CD4-positive, alpha-beta T cell treated with Interleukin-10 for 1 hour (primary cell): ENCODE measurements at places on chromosomes 11 and 22.
A peak's percentile ranks its signal among the peaks of the same experiment; 100 is the strongest.

DNA sequence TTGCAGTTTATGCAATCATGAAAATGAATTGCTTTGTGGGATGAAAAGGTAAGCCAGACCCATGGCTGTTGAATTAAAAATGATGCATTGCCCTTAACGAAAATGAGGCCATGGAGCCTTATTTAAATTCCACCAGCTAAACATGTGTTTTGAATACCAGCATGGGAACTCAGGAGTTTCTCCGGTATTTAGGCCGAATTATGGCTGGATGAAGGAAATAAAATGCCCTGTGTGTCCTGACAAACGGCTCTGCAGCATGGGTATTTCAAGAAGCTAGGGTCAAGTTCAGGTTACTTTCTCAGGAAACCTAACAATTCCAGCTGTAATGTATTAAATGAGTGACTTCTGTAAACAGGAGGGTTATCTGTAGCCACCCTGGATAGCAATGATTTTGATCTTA is 38.3 kb downstream of the AMOTL1 start:
- DNase-seq = no peak

- DNase-seq = no peak
Measured at GRCh38 chr22:41544671-41545476, 604 bp upstream of the POLR3H start.

GRCh38 chr22:28955817-28956216 is 72.4 kb downstream of the ZNRF3 start:
- peak; percentile 75 for DNase-seq

GRCh38 chr22:41247703-41248102 is 7.0 kb upstream of the CHADL start:
- DNase-seq = no peak

DNA sequence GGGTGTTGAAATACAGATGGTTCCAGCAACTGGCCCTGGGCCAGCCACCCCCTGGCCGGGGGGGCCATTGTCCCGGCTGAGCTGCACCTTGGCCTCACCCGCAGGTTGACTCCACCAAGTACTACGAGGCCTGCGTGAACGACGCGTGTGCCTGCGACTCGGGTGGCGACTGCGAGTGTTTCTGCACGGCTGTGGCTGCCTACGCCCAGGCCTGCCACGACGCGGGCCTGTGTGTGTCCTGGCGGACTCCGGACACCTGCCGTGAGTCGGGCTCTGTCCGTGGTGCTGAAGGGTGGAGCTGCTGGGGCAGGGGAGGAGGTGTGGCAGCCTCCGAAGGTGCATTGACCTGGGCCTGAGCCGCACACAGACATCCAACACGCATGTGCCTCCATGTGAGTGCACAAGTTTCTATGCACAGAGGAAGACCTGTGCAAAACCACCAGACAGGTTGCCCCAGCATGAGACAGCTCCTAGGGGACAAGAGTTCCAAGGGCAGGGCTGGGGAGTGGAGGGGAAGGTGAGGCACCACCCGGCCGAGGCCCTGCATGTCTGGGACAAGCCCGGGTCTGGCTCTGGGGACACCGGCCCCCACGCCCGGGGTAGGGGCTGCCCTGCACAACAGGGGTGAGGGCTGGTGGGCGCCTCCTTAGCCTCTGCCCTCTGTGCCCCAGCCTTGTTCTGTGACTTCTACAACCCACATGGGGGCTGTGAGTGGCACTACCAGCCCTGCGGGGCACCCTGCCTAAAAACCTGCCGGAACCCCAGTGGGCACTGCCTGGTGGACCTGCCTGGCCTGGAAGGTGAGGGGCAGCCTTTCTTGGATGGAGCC is 16.1 kb downstream of the MUC5B start:
- no peak for DNase-seq

DNA sequence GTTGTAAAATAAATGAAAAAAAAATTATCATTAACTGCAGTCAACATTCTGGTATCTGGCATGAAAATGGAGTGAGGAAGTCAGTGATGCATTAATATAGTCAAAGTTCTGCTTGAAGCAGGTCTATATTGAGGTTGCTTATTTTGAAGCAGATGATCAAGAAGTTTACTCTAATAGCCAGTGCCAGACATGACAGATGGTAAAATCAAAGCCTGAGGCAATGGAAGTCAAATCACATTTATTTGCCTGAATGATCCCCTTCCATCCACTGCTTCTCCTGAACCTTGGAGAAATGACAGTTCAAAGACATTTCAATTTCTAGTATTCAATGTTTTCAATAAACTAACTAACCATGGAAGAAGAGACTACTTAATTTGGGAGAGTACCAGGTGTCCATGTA is 430.0 kb downstream of the FAM181B start:
- DNase-seq = no peak

DNA sequence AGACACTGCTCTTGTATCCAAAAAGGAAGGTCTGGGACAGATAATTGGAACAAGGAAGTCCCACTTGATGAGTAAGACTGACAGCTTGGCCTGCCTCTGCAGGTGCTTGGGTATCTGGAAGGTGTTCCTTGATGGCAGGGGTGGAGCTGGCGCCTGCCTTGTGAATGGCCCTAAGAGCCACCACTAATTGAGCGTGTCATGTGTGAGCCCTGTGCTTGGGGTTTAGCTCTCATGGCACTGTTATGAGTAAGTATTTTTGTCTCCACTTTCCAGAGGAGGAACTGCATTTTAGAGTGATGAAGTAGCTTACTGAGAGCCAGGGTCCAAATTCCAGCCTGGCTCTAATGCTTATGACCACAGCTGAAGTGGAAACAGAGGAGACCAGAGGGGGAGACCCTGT is 71.2 kb upstream of the NECTIN1 start:
- no peak for DNase-seq

- no peak for DNase-seq
Measured at GRCh38 chr11:103736315-103737036, 300.0 kb upstream of the DDI1 start.

DNA sequence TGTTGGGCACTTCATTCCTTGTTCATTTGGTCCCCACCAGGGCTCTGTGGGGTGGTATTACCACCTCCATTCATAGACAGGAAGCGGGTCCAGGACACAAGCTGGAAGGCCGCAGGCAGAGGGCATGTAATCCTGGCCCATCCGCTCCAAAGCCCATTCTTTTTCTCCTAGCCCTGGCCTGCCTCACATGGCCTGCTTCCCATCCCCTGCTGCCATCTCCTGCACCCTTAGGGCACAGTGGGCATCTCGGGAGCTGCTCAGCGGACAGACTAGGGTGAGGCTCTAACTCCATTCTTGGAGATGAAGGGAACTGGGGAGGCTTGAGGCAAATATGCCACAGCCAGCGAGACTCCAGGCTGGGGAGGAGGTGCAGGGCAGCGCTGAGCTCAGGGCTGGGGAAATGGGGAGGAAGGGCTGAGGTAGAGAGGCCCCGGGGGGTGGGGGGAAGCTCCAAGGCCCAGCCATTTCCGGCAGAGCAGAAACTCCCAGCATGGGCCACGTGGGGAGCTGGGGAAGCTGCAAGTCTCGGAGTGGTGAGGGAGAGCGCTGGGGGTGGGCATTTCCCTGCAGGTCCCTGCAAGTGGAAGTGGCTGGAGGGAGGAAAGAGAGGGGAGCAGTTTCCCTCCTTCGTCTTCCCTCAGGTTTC is 14.3 kb upstream of the BCL9L start:
- DNase-seq = peak; percentile 50

DNA sequence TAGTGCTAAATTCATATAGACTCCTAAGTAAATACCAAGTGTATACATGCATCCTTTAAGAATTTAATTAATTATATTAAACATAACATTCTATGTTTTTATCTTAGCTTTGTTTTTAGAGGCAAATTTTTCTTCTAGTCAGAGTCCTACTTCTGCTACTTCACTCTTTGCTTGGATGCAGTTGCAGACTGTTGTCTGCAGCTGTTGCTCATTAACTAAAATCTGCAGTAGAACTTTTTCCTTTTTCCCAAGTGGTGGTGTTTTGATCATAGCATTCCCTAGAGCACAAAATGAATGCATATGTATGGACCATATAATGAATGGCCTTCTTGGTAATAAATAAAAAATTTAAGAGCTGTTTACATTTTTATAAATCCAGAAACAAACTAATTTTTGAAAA is 198.3 kb downstream of the CASP12 start:
- DNase-seq = no peak

DNA sequence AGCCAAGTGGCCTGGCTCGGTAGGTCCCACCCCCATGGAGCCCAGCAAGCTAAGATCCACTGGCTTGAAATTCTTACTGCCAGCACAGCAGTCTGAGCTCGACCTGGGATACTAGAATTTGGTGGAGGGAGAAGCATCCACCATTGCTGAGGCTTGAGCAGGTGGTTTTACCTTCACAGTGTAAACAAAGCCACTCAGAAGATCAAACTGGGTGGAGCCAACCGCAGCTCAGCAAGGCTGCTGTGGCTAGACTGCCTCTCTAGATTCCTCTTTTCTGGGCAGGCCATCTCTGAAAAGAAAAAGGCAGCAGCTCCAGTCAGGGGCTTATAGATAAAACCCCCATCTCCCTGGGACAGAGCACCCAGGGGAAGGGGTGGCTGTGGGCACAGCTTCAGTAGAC is 22.3 kb upstream of the OR5B21 start:
- peak; percentile 47 for DNase-seq

GRCh38 chr22:22938672-22939587 is 51.3 kb downstream of the IGLL5 start:
- DNase-seq = no peak

DNA sequence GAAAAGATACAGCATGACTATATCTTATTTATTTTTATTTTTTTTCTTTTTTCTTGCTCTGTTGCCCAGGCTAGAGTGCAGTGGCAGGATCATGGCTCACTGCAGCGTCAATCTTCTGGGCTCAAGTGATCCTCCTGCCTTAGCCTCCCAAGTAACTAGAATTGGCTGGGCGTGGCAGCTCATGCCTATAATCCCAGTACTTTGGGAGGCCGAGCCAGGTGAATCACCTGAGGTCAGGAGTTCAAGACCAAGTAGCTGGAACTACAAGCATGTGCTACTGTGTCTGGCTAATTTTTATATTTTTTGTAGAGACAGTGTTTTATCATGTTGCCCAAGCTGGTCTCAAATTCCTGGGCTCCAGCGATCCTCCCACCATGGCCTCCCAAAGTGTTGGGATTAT is 28.3 kb upstream of the CCDC134 start:
- DNase-seq = no peak

GRCh38 chr11:47014097-47014496 is 77.5 kb downstream of the CSTPP1 start:
- no peak for DNase-seq

GRCh38 chr22:19626666-19627065 is 87.6 kb upstream of the SEPTIN5 start:
- DNase-seq = no peak

DNA sequence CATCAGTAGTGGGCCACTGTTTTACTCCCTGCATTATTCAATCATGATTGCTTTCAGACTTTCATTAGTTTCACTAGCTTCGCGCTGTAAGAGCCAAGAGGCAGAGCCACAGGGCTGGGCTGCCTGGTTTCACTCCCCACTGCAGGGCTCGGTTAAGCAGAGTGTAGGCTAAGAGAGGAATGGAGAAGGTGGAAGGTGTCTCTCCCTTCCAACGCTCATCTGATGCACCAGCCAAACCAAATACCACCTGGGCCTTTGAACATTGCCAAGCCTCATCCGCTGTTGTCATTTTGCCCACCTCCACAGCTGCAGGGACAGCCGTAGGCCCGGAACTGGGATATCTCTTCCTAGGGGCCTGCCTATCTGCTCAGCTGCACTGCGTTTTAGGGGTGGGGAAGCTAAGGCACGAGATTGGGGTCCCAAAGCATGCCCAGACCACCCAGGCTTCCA is 480 bp upstream of the SMARCB1 start:
- DNase-seq = no peak

GRCh38 chr11:8094656-8095055 is 13.6 kb downstream of the TUB start:
- DNase-seq = no peak

DNA sequence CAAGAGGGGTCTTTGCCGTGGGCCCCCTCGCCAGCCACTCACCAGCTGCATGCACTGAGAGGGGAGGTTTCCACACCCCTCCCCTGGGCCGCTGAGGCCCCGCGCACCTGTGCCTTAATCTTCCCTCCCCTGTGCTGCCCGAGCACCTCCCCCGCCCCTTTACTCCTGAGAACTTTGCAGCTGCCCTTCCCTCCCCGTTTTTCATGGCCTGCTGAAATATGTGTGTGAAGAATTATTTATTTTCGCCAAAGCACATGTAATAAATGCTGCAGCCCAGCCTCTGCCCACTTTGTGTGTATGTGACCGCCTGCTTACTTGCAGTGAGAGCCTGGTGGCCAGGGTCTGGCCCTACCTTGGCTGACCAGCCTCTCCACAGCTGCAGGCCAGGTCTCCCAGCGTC is 2.8 kb upstream of the CRACR2B start:
- no peak for DNase-seq

DNA sequence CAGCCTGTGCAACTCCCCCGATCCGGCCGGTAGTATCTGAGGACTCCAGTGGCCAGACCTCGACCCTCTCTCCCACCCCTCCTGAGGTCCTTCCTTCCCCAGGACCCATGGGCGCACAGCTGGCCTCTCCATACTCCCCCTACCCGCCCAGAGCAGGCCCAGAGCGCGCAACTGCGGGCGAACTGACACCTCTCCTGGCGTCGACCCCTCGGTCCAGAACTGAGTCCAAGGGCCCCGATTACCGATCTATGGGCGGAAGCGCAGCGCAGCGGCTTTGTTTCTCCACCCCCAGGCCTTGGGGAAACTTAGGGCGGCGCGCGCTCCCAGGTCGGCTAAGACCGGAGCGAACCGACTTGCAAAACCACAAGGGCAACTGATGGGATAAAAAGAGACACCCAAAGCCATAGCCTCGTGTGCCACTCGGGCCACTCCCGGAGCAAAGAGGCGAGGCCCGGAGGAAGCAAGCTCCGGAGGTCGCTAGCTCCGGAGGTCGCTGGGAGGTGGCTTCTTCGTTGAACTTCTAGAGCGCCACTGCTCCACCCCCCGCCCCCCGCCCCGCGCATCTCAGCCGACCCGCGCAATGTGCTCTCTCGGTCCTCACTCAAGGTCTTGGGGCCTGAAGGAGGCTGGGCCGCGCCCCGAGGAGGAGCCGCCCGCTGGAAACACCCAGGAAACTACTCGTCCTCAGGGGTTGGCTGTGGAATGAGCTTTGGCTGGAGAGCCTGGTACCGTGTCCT is 9.8 kb upstream of the ALX4 start:
- DNase-seq = no peak

DNA sequence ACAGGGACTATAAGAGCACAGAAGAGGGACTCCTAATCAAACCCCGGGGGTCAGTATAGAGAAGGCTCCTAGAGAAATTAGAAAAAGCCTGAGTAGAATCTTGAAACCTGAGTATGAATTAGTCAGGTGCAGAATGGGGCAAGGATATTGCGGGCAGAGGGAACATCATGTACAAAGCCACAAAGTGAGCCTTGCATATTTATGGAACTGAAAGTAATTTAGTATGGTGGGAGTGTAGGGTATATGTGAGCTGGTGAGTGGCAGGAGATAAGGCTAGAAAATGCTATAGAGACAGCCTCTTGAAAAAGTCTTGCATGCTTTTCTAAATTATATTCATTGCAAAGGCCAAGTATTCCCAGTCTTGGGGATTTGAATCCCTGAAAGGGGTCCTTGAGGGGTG is 93.7 kb downstream of the STIM1 start:
- peak; percentile 47 for DNase-seq

GRCh38 chr22:29171721-29172120 is 34.0 kb upstream of the EMID1 start:
- no peak for DNase-seq

DNA sequence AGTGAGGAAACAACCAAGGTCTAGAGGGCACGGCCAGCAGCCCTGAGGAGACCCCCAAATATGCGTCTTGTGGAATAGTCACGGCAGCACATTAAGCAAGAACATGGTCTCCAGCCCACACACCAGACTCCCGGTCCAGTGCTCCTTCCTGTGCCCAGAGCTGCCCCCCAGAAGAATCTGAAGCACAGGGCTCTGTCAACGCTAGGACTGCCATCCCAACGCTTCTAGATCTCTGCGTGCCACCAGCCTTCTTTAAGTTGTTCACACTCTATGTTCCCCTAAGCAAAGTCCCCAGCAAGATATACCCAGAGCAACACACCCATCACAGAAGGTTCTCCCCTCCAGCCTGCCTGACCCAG is 3.5 kb upstream of the SEC14L2 start:
- no peak for DNase-seq
